A549 treated with ZK216348 at 1 μM for 4 hours (cell line): ENCODE measurements at places on chromosomes 11 and 22. TPM values are rescaled to one million over a fixed set of nuclear protein-coding genes. Genes with fewer than 3 reads are reported as not detected.

Gene PATE2
- 0.41 TPM in 1 of 5 replicates, not detected in the others for total RNA-seq

Gene XKR3
- not detected in 5 replicates for total RNA-seq

Gene SHANK2
- total RNA-seq, result 5.8 to 12.6 TPM (median 7.4 TPM) in 5 replicates

Gene GAL3ST3
- total RNA-seq, result not detected in 5 replicates

Gene SYT13
- total RNA-seq, result 5.4 to 7.5 TPM (median 6.9 TPM) in 5 replicates

Gene PDXP
- 13.5 to 19.2 TPM (median 18.0 TPM) in 5 replicates for total RNA-seq

Gene SPON1
- total RNA-seq, result not detected in 5 replicates

Gene HEPHL1
- total RNA-seq, result not detected in 5 replicates

Gene KCTD14
- total RNA-seq, result 1.3 to 2.1 TPM (median 1.7 TPM) in 5 replicates

Gene OR5B21
- total RNA-seq, result not detected in 5 replicates
